HCEC 1CT (cell line): ENCODE measurements at places on chromosomes 6 and 20.
A peak's percentile ranks its signal among the peaks of the same experiment; 100 is the strongest.

GRCh38 chr20:52684905-52685304, 287.3 kb upstream of the TSHZ2 start:
- no peak for DNase-seq

DNA sequence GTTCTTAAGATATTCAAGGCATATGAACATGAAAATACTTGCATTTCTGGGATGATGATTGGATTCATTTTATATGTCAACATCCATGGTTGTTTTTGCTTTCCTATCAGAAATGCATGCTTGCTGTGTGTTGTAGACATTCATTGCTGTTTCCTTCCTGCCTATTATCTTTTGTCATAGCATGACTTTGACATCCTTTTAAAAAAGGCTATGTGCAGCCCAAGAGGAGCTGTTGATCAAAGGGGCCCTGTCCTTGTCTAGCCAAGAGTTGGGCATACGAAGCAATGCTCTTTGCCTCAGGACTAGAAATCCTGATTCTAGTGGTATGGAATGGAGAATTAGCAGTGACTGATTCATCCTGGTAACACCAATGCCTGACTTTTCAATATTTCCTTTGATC, 143.1 kb downstream of the RNF144B start:
- no peak for DNase-seq

GRCh38 chr6:88605271-88605670, 358.1 kb downstream of the RNGTT start:
- DNase-seq, result no peak

GRCh38 chr6:97460394-97461080, 177.5 kb upstream of the MMS22L start:
- DNase-seq, result no peak

- DNase-seq, result no peak
These were observed 76.5 kb downstream of the ZNF217 start for GRCh38 chr20:53517146-53517545.

DNA sequence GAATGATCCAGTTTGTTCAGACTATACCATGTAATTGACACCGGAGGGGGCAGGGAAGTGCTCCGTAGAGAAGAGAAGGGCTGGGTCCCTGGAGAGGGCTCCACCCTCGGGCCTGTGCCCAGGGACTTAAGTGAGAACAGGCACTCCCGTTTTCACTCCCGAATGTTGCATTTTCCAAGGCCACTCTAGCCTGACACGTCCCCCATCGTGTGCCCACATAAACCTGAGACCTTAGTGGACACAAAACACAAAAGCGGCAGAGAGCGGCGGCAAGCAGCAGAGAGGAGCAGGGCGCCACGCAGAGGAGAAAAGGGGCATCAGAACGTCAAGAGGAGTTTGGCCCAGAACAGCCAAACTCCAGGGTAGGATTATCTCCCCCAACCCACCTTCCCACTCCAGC, 1405.1 kb downstream of the GRIK2 start:
- no peak for DNase-seq

GRCh38 chr20:56200456-56200855, 48.1 kb upstream of the MC3R start:
- DNase-seq, result no peak

GRCh38 chr6:73231986-73232391, 6.7 kb upstream of the KHDC1L start:
- peak; percentile 10 for DNase-seq

DNA sequence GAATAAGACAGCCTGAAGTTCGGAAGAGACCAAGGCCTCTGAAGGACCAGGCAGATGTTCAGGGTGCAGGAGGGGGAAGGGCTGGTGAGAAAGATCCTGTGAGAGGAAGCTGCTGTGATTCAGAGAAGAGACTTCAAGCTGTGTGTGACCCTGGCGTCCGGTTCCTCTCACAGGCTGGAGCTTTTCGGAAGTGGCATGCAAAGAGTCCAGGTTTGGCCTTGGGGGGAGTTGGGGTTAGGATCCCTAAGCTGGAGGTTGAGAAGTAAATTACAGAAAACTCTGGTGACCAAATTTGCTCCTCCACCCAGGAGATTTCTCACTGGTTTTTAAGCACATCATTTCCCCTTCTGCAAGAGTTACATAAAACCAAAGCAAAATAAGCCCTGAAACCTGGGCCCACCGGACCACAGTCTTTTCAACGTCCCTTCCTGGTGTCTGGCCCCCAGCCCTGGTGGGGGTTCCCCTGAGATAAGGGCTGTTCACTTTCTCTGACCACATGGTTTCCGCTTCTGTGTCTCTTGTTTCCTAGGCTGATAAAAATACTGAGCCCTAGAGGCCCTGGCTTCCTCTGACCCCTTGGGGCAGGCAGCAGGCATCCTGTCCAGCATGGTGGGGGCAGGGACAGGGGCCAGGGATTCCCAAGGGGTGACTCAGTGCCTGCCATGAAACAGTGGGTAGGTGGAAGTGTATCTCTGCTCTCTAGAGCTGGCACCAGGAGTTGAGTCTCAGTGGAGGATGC, 12.0 kb upstream of the LTA start:
- peak; percentile 80 for DNase-seq
